NCI-H2081 treated with DMSO at 0.1 percent for 48 hours (cell line): ENCODE measurements at places on chromosomes 7 and 10.

GRCh38 chr7:158387546-158387891 is 200.1 kb downstream of the PTPRN2 start:
- no peak for DNase-seq

DNA sequence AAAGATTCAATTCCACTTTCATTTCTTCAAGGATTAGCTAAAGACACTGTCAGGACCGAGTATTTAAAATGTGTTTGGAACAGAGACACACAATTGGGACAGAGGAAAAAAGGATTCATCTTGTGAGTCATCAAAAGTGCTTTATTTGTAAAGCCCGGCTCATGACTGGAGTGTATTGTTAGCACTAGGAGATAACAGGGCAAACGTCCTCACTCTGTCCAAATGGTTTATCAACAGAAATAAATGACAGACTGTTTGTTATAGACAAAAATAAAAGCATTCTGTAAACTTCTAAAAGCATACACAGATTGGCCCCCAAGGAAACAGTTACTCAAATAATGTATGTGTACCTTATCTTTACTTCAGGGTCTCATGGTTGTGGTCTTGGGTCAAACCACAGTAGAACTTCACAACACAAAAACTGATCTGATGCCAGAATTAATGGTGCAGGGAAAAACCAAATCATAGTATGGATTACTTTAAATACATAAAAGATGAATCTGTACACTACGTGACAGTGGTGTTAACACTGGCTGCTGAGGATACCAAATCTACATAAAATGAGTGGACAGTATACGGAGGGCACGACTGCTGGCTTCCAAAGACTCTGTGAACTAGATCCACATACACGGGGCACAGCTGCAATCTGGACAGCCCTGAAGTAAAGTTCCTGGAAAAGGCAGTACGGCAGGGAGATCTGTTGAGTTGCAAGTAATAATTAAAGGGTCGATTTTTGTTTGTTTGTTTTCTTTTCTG is 179.4 kb downstream of the PIP4K2A start:
- DNase-seq: no peak

DNA sequence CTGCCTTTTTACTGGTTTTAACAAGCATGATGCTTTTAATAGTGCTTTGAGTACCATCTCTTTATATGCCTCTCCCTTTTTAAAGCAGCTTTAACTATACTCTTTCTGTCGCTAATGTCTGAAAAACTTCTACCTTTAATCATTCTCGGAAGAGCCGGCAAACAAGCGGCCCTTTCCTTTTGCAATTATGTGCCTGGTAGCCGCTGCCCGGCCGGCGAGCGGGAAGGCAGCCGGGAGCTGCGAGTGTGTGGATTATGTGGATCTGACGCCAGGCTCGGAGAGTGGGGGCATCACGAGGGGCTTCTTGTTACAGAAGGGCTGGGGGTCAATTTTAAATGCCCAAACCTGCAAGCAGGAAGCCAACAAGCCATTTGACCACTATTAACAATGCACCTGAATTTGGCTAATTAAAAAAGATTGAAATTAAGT is 120.9 kb downstream of the BUB3 start:
- no peak for DNase-seq

DNA sequence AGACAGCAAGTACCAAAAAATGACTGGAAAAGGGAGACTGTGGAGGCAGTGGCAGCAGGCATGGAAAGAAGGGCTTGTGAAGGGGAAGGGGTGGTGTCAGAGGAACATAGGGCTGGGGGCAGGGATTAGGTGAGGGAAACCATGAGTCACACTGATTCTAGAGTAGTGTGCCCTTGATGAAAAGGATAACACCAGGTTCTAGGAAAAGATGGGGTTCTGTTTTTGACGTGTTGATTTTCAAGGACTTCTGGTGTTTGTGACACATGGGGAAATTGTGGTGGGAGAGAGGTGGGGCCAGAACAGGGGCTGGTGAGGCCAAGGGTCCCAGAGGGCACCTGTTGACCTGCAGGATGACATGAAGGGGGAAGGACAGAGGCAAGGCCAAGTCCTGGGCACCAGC is 57.1 kb downstream of the FIGNL1 start:
- DNase-seq: no peak

DNA sequence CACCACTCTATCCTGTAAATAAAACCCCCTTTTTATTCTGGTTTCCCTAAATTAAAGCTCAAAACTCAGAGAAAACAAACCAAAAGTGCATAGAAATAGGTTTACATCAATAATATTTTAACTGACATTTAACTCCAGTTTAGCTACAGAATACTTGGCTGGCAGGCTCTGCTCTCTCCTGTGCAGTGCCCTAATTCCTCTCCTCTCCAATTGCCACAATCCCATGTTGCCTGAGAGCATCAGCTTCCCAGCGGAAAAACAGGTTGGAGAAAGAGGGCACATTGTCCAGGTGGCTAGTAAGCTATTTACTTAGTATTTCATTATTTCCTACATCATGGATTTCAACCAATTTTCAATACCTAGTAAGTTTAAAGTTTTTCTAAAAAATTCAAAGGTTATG is 8.7 kb downstream of the SEMA3E start:
- DNase-seq: no peak

GRCh38 chr10:50613726-50614443 is 9.9 kb downstream of the SGMS1 start:
- no peak for DNase-seq

- DNase-seq: no peak
These were observed 4.8 kb upstream of the TRDMT1 start for GRCh38 chr10:17206210-17206709.

GRCh38 chr10:71349406-71349805 is 30.3 kb downstream of the SLC29A3 start:
- DNase-seq: no peak

DNA sequence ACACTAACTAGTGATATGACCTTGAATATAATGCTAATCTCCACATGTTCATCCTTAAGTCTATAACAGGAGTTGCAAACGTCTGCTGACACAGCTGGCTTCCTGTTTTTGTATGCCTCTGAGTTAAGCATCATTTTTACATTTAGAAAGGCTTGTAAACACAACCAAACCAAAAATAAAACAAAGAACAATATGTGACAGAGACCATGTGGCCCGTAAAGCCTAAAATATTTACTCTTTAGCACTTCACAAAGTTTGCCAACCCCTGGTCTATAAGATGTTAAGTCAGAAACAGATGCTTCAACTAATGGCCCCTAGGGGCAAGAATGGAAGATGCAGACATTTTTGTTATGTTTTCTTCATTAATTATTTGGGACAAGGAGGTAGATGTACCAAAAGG is 109.3 kb downstream of the CPEB3 start:
- no peak for DNase-seq

- DNase-seq: no peak
These were observed 135.1 kb downstream of the CHRM2 start for GRCh38 chr7:137003566-137003965.

GRCh38 chr10:80281784-80282765 is 7.4 kb downstream of the MAT1A start:
- DNase-seq: no peak

DNA sequence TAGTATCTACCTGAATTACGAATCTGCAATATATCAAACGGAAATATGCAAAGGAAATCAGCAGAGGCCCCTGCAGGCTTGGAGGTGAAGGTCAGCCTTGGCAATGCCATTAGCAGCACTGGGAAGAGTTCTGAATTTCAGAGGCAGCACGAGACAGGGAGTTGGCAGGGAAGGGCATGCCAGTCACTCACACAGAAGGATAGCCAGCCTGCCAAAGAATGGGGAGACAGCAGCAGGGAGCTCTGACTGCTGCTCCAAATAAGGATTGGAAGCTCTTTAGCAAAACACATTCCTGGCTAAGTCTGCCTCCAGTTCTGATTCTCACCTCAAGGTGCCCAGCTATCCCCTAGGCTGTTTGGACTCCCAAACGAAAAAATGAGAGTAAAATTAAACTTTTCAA is 188.0 kb downstream of the PDE1C start:
- no peak for DNase-seq

DNA sequence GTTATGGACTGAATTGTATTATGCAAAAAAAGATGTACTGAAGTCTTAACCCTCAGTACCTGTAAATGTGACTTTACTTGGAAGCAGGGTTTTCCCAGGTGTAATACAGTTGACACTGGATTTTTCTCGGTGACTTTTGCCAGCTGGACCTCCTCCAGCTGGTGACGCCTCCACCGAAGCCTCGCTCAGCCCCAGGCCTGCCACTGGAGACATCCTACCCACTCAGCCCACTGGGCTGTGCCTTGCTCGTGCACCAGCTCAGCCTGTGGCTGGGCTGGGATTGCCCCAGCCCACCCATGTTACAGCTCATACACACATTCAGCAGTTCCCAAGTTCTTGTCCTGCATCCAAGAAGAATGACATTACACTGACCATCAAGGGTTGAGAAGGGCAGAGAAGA is 42.4 kb upstream of the GPR22 start:
- no peak for DNase-seq

- no peak for DNase-seq
These were observed 43.4 kb downstream of the CDK1 start for GRCh38 chr10:60821656-60822055.

- DNase-seq: no peak
These were observed 29.6 kb downstream of the ANKRD16 start for GRCh38 chr10:5860066-5860465.

- no peak for DNase-seq
These were observed 12.4 kb downstream of the POLL start for GRCh38 chr10:101575580-101576210.

DNA sequence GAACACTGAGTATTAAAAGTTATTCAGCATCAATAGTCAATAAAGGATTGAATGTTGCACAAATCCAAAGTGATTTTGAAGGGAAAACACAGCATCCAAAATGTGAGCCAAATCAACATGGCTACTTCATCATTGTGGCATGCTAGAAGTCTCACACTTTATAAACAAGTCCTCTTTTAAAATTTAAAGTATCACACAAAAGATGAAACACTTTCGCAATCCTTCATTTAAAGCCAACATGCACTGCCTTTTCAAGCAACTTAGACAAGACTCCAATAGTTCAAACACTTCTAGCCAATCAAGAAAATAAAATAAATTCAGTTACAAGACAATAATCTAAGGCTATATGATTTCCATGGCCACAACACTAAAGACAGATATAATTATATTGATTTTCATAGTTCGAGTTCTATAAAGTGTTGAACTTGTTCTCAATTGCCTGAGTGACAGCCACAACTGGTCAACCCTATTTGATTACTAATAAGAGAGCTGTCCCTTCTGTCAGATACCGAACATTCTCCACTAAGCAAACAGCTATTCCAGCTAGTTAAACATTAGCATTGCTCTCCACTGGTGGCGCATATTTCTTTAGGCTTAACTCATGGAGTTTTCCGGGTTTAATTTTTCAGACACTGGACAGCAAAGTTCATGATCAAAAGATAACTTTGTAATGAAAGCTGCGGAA is 8.3 kb downstream of the EBF3 start:
- no peak for DNase-seq

GRCh38 chr7:38753347-38753746 is 122.2 kb upstream of the AMPH start:
- no peak for DNase-seq

DNA sequence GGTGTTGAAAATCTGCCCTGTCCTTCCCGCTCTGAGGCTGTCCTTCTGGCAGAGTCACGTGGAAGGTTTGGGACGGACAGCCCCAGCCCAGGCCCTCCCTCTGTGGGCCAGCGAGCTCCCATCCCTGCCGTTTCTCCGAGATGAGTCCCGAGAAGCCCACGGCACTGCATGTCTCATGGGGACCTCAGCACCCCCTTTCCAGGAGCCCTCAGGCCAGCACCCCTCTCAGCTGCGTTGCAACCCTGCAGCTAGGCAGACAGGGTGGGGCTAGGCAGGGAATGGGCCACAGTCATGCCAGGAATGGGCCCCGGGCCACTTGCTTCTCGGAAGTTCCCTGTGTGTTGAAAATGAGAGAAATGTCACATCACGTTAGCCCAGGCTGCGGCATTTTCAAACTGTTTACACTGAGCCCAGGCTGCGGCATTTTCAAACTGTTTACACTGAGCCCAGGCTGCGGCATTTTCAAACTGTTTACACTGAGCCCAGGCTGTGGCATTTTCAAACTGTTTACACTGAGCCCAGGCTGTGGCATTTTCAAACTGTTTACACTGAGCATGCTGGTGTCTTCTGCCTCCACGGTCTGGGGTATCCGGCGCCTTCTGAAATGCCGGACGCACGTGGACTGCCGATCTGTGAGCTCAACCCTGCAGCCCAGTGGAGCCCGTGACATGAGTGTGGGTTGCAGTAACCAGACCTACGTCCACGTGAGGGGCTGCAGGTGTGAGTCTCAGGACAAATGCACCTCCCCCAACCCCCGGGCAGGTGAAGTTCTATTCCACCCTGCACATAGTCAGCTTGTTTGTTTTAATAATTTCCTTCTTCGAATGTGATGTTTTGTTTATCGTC is 42.6 kb downstream of the FAM20C start:
- DNase-seq: no peak

DNA sequence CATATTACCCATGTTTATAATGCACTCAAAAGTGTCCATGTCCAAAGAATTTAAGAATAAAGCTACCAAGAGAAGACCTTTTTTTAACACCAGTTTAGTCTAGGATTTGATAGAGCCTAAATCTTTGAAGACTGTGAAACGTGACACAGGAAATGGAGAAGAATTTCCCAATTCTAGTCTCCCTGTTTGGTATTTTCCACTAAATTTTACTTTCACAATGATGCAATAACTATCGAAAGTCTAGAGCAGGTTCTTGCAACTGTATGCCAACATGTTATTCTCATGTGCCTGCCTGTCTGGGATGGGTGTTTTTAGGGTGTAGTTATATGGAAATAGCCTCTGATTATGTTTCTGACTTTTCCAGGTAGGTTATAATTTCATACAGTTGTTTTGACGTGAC is 6.9 kb upstream of the MXI1 start:
- no peak for DNase-seq

DNA sequence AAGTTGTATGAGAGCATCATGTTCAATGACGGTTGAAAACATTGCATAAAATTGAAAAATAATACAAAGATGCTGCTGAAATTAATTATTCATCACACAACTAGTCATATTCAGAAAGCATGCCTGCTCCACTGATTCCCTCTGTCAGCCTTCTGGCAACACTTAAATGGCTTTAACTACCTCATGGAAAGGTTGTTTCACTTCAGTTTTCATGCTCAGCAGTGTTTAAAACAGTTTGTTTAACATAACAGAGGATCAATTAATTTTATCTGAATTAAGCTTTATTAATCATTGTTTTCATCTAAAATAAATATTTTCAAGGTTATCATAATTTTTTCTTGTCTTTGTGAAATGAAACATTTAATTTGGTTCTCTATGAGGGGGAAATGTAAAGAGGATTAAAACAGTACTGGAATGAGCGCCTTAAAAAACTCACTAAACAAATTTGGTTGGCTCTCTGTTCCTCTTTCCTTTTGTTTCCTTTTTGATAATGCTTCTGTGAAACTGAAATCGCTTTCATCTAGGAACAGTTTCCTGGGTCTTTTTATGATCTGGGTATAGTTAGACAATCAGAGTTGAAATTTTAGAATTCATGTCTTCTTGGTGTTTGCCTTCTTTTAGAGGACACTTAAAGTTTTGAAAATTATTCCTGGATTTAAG is 427.4 kb downstream of the SH2D4B start:
- DNase-seq: no peak

- DNase-seq: no peak
These were observed 104.7 kb upstream of the PCGF5 start for GRCh38 chr10:91115618-91116390.

- no peak for DNase-seq
These were observed 188.5 kb upstream of the BMPER start for GRCh38 chr7:33716581-33717477.
